LHCN-M2 (cell line): ENCODE measurements at places on chromosomes 16 and 17. TPM values are rescaled to one million over a fixed set of nuclear protein-coding genes. Genes with fewer than 3 reads are reported as not detected.

Gene BRD7
- total RNA-seq: 47.1 and 49.1 TPM in 2 replicates

Gene HOXB4
- 5.2 and 5.5 TPM in 2 replicates for total RNA-seq

GRCh38 chr17:20046629-20047028 is 37.5 kb downstream of the SPECC1 start:
- no peak for DNase-seq

DNA sequence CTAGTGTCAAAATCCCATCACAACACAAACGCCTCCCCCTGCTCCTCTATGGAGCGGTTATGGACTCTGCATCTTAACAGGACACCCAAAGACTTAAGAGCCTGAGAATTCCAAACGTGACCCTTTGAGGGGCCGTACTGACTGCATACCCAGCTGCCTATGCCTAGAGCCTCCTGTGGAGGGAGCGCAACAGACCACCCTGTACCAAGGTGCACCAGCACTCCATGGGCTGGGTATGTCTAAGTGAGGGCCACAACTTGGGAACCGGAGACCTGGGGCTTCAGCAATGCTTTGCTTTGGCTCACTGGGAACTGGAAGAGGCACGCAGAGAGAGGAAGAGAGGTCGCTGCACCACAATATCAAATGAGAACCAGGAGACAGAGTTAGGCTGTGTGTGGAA is 5.4 kb downstream of the ANKS3 start:
- DNase-seq: no peak

DNA sequence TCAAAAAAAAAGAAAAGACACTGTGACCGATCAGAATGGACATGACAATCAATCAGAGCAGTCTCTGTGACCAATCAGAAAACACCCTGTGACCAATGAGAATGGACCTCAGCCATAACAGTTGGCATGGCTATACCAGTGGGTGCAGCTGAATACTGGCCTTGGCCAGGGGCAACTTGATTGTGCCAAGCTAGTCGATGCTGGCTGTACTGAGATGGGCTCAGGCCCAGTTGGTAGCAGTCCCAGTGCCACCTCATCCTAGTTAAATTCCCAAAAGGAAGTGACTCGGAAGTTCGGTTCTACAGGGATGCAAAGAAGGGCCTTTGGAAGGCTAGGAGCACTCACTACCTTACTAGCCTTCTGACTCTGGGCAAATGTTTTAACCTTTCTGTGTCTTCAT is 37.2 kb upstream of the BCO1 start:
- DNase-seq: no peak
